NCI-H187 treated with DMSO at 0.1 percent for 48 hours (cell line): ENCODE measurements at places on chromosomes 12 and 14.

GRCh38 chr12:65278576-65279368 is at the start of gene MSRB3:
Gene MSRB3 (plus strand): TSS chr12:65278683. CDS start chr12:65308580, 29,897 bp downstream.
- no peak for DNase-seq

- DNase-seq: peak; percentile 32
These were observed 2.0 kb downstream of the GARIN6 start for GRCh38 chr12:99649551-99649950.

DNA sequence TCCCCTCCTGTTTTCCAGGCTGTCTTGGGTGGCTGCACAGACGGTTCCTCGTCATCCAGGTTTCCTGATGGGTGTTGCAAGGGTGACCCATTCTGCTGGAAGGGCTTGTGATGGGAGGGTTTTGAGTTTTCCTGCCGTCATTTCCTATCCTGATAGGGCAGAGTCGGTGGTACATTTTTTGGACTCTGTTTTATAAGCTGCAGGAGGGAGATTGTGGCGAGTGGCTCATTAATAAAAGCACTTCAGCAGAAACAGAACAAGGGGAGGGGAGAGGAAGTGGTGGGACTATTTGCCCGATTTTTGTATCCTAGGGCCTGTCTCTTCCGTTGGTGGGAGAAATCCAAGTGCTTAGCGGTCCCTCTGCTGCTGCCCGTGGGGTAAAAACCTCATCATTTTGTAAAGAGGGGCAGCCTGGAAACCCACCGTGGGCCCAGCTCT is 40.0 kb downstream of the TSPAN9 start:
- no peak for DNase-seq

DNA sequence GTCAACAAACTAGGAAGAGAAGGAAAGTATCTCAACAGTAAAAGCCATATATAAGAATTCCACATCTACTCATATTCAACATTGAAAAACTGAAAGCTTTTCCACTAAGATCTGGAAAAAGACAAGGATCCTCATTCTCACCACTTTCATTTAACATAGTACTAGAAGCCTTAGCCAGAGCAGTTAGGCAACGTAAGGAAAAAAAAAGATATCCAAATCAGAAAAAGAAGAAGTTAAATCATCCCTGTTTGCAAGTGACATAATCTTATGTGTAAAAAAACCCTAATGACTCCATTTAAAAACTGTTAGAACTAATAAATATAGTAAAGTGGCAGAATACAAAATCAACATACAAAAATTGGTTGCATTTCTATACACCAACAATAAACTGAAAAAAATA is 426.2 kb downstream of the BCAT1 start:
- DNase-seq: no peak

GRCh38 chr14:94805680-94806288 is 35.9 kb upstream of the GSC start:
- DNase-seq: no peak

GRCh38 chr12:92237262-92237661 is 91.6 kb upstream of the BTG1 start:
- DNase-seq: no peak

DNA sequence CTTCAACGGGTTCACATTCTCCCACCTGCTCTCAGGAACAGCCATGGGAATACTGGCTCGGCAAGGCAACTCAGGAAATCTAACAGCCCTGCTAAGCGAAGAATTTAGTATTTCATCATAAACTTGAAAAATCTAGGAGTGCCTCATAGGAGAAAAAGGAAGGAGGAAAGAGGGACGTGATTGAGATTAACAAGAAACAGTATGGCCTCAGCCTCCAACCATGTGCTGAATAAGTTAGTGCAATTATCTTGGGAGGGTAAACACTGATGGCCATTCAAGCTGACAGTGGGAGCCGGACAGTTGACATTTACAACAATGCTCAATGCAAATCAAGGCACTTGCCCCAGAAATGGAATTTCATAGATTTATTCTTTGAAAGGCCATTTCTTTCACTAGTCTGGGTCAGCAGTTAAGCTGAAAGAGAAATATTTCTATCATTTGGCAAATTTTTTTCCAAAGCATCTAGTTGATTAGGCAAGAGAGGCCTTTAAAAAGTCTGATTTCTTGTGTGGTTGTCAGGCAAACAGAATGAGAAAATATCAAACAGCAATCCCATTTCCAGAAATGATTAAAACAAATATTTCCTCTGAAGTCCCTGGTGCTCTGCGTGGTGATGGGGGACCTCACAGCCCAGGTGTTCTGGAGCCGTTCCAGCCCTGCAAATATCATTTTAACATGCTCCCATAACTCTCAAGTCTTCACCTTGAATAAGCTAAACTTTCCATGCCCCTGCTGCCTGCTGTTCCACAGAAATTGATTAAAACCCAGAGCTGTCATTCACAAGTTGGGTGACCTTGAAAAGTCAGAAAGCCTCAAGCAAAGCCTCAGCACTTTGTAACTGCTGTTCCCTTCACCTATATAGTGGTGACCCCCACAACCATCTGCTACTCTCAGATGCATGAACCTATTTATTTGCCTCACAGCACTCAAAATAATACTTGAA is 121.6 kb downstream of the PHLDA1 start:
- DNase-seq: no peak

- no peak for DNase-seq
These were observed 3.1 kb downstream of the PYGL start for GRCh38 chr14:50941151-50941550.

GRCh38 chr12:127677537-127678131 is 589.3 kb upstream of the TMEM132C start:
- no peak for DNase-seq

- DNase-seq: no peak
These were observed 81.3 kb upstream of the RESF1 start for GRCh38 chr12:31877884-31878283.

DNA sequence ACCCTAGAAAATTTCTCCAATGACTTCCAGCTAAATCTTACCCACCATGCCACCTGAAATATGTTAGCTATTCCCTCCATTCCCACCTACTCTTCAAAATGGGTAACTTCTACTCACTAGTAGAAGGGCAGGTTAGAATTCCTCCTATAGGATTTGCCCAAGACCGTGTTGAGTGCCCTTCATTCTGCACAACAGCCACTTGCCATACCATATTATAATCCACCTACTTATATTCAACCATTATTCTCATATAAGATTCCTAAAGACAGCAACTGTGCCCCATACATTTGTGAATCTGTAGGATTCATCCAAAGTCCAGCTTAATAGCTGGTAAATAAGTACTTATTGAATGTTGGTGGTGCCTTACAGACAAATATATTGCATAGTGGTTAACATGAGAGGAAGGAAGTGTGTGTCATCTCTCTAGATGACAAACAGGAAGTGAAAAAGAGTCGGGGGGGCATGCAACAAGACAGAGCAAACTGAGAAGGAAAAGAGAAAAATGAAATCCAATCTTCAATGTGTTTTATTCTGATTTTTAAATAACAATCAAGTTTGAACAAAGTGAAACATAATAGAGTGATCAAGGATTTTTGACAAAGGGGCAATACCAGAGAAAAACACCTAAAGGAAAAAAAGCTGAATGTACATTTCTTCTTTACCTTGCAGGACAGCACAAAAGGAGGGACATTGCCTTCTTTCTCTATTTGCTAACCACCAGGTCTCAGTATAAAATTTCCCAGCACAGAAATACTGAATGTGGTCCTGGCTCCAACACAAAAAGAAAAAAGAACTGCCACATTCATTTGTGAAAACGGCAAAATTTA is 389.3 kb upstream of the USP15 start:
- DNase-seq: no peak

- no peak for DNase-seq
These were observed 141.8 kb downstream of the MYRFL start for GRCh38 chr12:69966839-69967238.

DNA sequence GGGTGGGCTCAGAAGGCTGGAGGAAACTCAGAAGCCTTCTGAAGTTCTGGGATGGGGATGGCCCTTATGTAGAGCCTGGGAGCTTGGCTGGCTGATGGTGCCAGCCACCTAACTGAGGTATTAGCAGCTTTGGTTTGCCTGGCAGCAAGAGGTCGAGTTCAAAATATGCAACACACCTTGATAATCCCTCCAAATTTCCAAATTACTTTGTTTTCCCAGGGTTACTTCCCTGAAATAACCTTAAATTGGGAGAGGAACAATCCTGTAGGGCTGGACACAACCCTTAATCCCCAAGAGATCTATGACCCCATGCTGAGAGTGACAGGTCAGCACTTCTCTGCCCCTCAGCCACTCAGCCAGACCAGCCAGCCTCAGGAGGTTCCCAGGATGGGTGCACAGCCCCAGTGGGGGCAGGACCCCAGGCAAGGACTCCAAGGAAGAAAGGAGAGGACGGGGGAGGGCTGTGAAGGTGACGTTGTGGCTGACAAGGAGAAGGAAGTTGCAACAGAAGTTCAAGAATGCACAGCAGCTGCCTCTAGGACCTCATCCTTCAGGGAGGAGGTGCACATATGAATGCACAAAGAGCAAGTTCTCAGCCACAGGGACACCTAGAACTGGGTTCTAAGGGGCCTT is 18.6 kb upstream of the KRT77 start:
- DNase-seq: no peak

GRCh38 chr12:31119803-31120211 is 46.1 kb downstream of the DDX11 start:
- no peak for DNase-seq

GRCh38 chr12:130559806-130560205 is 156.3 kb downstream of the RIMBP2 start:
- no peak for DNase-seq

DNA sequence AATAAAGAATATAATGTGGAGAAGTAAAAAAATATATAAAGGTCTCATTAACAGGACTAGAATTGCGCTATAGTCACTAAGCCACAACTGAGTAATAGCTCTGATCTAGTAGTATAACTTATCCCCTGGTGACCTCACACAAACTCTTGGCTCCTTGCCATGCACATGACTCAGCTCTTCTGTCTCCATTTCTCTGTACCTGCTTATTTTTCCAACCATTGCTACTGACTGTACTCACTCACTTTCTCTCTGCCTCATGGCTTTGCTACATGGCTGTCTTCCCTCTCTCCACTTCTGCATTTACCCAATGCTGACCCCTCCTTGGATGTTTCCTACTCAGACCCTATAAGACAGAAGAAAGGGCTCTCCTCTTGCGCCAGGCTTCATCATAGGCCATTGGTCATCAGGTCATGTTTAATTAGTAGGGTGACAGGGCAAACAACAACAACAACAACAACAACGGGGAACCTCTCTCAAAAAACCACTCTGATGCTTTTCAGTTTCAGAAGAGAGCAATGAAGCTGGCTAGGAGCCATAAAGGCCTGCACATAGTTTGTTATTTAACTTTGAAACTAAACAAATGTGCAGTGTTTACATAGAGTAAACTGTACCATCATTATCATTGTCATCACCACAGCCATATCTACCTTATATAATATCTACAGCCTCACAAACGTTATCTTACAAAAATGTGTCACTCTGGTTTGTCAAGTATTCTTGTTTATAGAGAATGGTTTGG is 25.6 kb upstream of the KRAS start:
- DNase-seq: no peak

GRCh38 chr12:76591476-76591875 is 31.9 kb upstream of the OSBPL8 start:
- no peak for DNase-seq

- DNase-seq: no peak
These were observed 166.1 kb upstream of the KRR1 start for GRCh38 chr12:75677522-75677921.

DNA sequence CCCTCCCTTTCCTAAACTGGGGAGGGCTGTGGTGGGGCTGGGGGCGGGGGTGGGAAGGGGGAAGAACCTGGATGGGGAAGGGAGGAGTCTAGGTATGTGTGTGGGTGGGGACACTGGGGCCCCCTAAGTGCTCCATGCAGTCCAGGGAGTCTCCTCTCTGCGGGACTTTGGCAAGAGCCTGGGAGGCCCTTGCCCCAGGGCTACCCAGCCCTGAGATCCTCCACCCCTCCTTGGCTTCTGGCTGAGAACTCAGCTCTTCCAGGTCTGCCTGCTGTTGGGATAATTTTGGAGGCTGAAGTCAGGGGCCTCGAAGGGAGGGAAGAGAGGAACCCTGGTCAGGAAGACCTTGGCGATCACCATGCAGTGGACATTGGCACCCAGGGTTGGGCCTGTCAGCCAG is 2.2 kb upstream of the DLK1 start:
- DNase-seq: no peak

DNA sequence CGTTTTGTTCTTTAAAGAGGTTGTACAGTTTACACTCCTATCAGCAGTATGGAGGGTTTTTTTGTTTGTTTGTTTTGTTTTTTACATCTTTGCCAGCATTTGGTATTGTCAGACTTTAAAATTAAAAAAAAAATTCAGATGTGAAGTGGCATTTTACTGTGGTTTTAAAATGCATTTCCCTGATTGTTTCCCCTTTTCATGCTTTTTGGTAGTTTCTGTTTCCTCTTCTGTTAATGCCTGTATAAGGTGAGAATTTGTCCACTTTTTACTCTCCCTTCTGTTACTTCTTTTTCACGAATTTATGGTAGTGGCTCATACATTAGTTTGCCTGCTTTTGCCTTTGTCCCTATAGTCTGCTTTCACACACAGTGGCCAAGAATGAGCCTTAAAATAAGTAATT is 36.6 kb downstream of the MNAT1 start:
- no peak for DNase-seq

DNA sequence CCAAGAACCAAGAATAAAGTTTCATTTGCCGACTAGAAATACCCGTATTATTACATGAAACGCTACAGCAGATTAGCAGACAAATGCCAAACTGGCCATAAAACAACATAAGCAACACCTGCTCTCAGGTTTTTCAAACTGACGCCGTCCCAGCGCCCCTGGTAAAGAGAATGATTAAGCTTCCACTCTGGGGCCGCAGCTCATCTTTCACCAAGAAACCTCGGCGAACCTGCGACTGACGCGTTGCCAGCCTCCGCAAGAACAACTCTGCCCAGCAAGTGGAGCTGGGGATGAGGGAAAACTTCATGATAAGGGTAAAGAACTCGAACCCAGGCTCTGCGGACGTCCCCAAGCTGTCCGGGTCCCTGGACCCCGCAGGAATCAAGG is 530 bp downstream of the ARL1 start:
- no peak for DNase-seq

DNA sequence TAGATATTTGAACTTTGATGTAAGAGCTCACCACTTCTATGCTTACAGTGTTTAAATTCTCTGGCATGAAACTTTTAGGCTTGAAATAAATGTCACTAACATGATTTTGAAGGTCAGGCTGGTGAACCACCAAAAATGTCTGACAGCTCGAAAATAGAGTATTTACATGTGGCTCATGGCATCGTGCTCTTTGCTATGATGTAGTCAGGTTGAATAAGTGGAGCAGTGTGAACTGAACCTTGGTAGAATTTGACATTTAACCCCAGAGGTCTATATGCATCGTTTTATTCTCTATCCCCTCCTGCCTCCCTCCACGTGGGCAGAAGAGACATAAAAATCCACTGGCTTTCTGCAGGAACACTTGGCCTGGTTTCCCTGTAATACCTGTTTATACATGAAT is 369.7 kb upstream of the ATP2B1 start:
- no peak for DNase-seq

DNA sequence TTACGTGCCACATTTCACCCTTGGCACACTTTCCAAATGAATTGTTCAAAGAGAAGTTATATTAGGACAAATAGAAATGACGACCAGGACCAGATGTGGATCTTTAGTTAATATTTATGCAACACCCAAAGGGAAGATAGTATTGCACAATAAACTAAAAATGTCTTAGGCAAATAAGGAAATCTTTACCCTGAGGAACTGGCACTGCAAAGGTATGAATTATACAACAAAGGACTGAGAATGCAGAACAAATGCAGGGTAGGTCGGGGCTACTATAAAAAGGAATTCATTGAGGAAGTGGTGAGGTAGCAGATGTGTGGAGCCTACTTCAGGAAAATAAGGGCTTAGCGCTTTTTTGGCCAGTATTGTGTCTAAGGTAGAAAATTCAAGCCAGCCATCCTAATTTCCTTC is 3.9 kb upstream of the TMTC2 start:
- DNase-seq: no peak

- no peak for DNase-seq
These were observed 40.2 kb downstream of the DACT1 start for GRCh38 chr14:58677996-58678395.
